Caudate nucleus (tissue), 63 donors: ENCODE measurements at places on chromosomes 5 and 9.

DNA sequence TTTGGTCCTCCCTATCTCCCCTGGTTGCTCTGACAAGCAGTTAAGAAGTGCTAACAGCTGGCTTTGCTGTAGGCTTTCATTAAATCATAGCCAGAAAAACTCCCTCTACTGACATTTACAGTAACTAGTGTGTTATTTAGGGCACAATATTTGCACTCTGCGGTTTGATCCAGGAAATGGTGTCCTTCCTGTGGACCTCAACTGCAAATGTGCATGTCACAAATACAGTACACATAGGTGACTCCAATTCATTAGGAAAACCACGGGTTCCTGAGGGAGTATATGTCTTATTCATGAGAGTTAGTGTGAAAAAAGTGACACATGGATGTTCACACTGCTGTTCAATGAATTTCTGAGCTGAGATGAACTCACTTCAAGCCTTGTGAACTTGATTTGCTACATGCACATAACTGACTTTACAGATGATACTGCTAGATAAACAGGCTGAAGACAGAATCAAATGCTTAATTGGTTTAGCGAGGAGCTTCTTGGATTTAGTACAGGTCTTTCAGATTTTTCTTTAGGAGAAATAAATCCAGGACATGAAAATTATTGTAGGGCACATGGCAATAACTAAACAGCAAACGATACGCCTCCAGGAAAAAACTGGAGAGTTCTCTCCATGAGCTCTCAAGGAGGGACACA lies 281.5 kb downstream of the EFNA5 start:
- no peak for DNase-seq

DNA sequence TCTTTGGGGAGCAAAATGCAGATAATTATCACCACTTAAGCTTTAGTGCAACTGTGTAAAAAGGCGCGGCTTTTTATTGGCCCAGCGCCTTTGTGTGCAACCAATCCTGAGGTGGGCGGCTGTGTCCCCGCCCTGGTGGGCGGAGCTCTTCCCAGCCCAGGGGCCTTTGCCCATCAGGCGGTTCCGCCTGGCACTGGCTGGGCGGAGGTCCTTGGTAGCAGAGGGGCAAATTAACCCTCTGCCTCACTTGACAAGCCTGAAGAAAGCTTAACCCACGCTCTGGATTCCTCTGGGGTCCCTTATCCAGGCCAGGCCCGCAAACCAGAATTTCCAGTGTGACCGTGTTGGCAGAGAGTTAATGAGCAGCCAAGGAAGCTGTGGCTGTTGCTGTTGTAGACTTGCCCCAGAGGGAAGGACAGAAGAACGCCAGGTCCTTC lies 12.8 kb upstream of the NIPAL4 start:
- DNase-seq, result no peak

DNA sequence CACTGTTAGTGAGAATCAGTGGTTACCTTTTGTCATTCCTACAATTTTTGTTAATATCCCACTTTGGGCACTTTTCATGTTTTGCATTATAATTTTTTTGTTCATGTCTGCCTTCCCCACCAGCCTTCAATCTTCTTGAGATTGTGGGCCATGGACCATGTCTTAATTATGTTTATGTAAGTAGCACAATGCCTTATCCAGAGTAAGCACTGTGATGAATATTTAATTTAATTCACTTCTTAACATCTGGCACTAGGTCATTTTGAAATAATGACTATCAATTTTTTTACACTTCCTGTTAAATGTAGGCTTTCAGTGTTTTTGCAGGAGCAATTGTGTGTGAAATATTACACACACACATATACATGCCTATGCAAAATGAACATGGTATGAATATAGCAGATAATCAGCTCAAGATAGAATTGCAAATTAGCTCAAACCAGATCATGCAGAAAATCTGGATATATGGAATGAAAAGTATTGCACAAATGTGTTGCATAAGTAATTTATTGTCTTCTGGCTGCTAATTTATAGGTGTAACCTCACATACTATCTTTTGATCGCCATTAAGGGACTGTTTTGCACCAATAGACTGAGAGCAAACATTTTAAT lies 5.3 kb upstream of the SHOC1 start:
- no peak for DNase-seq

DNA sequence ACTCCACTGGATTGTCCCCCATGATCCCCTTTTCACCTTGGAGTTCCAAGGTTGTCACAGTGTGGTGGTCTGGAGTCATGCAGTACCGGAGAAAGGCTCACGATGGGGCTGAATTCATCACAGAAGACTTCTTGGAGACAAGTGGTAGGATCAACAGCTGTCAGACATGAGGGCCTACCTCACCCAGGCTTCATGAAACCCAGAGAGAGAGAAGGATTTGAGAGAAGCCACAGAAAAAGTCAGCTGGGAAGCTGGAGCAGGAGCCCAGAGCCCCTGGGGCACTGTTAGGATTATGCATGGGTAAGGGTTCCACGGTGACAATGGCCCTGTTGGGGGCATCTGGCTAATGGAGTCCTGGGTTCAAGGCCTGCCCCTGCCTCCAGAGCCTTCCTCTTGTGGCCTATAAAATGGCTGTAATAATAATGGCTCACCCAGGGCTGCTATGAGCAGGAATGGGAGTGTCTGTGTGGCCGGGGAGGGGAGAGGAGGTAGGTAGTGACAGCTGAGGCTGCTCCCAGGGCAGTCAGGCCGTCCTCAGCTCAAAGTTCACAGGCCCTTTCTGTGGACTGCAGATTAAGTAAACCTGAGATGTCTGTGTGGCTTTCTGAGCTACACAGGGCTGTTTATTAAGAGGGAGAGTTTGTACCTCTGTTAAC lies 910 bp downstream of the TRIM14 start:
- no peak for DNase-seq

DNA sequence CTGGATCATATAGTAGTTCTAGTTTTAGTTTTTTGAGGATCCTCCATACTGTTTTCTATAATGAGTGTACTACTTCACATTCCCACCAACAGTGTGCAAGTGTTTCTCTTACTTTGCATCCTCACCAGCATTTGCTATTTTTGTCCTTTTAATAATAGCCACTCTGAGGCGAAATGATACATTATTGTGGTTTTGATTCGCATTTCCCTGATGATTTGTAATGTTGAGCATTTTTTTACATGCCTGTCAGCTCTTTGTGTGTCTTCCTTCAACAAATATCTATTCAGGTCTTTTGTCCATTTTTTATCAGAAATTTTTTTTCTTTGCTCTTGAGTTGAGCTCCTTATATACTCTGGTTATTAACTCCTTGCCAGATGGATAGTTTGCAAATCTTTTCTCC lies 114.0 kb downstream of the ADAMTSL1 start:
- no peak for DNase-seq

GRCh38 chr5:34011536-34011935 lies 3.7 kb upstream of the AMACR start:
- no peak for DNase-seq

DNA sequence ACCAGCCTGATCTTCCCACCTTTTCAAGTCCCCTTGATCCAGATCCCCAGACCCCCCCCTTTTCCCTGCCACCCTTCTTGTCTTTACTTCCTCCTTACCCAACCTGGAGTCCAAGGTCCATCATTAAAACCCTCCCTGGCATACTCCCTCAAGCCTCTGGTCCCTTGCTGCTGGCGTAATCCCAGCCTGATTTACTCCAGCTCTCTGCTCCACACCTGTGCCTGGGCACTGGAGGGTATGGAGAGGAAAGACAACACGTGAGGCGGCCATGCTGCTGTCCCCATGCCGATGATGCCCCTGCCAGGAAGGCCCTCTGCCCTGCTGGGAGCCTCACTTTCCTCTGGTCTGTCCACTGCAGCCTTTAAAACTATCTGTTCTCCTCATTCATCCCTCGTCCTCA lies 5.1 kb downstream of the B4GALT7 start:
- DNase-seq, result no peak

DNA sequence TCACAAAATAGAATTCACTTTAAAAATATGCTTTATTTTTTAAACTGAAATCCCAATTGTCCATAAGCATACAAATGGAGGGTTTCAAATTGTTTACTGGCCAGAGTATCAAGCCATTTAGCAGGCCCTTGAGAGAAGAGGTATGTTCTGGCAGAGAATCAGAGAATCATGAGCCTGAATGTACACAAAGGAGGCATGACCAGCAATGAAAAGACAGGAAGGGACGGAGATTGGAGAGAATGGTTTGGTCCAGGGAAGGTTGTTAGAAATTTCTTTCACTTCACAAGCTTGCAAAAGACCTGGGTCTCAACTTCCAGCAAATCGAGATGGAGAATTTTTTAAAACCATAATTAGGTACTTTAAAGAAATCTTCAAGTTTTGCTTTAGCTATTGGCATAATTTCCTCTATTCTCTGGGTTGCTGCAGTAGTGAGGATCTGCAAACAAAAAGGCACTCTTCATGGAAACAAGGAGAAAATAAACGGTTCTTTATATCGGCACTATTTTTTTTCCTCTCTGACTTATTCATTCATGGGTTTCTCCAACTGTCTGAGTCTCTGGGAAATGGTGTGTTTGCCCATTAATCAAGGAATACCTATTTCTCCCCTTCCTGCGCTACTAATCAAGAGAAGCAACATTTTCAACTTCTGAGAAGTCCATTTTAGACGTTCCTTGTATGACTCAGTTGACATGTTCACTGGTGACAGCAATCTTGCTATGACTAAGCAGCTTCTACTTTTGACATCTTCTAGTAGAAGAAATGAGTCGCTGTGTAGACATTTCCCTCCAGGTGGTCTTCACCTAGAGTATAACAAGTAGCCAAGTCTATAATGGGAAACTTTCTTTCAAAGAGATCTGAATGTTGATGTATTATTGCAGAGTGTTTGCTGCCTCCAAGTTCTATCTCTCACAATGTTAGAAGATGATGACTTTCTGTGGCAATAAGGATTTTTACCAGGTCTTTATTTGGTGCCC lies 23.1 kb upstream of the ERCC6L2 start:
- no peak for DNase-seq

DNA sequence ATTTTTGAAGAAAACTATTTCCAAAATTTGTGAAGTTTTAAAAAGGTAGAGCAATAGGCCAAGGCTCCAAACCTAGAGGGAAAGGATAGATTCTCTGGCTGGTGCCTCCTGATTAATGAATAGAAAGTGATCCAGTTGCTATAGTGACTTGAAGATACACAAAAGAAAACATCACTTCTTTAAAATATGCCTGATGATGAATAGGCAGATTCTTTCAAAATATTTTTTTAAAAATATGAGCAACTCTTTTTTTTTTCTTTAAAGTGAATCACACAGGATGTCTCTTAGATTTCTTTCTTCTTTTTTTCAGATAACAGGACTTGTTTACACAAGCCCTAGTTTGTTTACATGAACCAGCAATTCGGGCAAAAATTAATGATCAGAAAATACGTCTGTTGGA lies 124.4 kb downstream of the RFK start:
- no peak for DNase-seq

GRCh38 chr9:18692268-18692667 lies 218.3 kb downstream of the ADAMTSL1 start:
- no peak for DNase-seq

- no peak for DNase-seq
Measured at GRCh38 chr5:94174748-94175411, 433.5 kb upstream of the POU5F2 start.

DNA sequence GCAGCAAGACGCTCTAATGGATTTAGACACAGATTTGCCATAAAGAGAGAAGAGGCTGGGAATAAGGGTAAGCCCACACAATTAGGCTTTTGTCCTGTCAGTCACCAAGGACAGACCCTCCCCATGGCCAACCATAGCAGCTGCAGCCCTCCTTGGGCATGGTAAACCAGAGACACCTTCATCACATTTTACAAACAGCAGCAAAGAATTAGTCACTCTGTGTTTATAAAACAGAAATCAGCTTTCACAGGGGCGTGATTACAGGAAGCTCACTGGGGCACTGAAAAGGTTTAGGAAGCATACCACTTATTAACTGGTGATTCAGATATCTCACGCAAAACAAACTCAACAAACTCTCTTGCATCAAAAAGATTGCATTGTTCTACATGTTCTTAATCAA lies 37.3 kb upstream of the ZNF622 start:
- no peak for DNase-seq

GRCh38 chr5:154755361-154756008 lies at the start of gene LARP1:
Gene LARP1, plus strand, starts transcription at chr5:154755377. Its CDS starts 381 bp downstream, at chr5:154755758.
- DNase-seq, result no peak

GRCh38 chr9:35687306-35687705 lies 2.4 kb downstream of the TPM2 start:
- no peak for DNase-seq

- DNase-seq, result no peak
Measured at GRCh38 chr5:159128070-159128541, 28.4 kb upstream of the EBF1 start.

DNA sequence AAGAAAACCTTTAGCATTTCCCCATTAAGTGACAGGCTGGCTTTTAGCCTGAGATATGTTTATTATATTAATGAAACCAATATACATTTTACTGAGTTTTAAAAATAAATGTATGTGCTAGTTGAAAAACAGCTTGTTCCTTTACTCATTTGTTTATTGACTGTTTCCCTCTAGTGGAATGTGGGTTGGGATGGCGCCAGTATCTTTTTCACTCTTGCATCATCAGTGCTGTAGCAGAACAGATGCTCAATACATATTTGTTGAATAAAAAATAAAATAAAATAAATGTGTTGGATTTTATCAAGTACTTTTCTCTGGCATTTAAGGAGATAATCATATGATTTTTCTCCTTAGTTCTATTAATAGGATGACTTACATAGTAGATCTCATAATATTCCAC lies 43.0 kb downstream of the FSTL4 start:
- DNase-seq, result no peak

- DNase-seq, result no peak
Measured at GRCh38 chr9:28923351-28923750, 1350.1 kb upstream of the C9orf72 start.

DNA sequence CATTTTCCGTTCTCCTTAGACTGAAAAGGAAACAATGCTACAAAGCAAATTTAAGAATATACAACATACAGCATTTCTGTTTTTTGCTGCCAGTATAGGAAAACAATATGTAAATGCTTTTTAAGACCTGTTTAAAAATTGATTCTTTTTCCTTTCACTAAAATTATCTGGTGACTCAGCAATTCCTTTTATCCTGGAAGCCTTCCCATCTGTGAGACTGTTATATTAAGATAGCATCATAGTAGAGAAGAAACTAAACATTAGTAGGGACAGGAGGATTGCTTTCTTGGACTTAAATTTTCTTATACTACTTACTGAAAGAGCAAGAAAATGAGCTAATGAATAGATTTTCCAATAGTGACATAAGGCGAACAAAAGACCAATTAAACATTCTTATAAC lies 30.0 kb upstream of the GPR21 start:
- no peak for DNase-seq

- DNase-seq, result no peak
Measured at GRCh38 chr5:20166456-20166855, 178.5 kb upstream of the CDH18 start.

GRCh38 chr9:127368852-127369402 lies 28.0 kb upstream of the SLC2A8 start:
- no peak for DNase-seq

- DNase-seq, result no peak
Measured at GRCh38 chr5:55694152-55694830, 17.8 kb downstream of the SLC38A9 start.
